ENCODE measurements at places on chromosomes 13 and 19.

- DNase-seq: no peak
Observed at GRCh38 chr19:30149300-30149699, 207.3 kb downstream of the URI1 start.

GRCh38 chr13:114324334-114324733 is 10.0 kb downstream of the CHAMP1 start:
- DNase-seq: no peak

- no peak for DNase-seq
Observed at GRCh38 chr13:107370015-107370785, 802.3 kb upstream of the ARGLU1 start.

GRCh38 chr13:27971236-27971645 is 2.1 kb upstream of the CDX2 start:
- no peak for DNase-seq

DNA sequence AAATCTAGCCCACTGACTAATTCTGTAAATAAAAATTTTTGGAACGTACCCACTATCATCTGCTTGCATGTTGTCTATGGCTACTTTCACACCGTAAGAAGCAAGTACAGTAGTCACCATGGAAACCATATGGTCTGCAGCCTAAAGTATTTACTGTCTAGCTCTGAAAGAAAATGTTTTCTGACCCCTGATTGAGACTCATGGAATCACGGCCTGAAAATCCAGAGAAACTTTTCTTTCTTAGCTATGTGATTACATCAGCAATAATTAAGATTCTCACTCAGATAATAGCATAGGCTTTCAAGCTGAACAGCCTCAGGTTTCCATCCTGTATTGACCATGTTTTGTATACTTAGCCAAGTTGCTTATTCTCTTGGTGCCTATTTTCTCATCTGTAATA is 264.6 kb downstream of the NHLRC3 start:
- DNase-seq: no peak

DNA sequence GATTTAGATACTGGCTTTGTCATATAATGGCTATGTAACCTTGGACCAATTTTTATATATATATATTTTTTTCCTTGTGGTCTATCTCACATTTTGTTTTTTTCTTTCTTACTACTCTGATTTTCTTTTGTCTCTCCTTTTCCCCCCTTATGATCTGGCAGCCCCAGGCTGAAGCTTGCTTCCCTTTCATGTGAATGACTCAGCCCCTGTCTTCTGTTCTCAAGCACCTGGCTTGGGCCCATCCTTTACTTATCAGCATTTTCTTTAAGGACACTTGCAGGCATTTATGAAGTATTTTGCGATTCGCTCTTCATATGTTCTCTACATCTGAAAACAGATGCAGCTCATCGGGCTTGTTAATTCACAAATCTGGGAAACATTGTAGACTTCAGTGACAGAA is 163.6 kb downstream of the SPRY2 start:
- DNase-seq: no peak

DNA sequence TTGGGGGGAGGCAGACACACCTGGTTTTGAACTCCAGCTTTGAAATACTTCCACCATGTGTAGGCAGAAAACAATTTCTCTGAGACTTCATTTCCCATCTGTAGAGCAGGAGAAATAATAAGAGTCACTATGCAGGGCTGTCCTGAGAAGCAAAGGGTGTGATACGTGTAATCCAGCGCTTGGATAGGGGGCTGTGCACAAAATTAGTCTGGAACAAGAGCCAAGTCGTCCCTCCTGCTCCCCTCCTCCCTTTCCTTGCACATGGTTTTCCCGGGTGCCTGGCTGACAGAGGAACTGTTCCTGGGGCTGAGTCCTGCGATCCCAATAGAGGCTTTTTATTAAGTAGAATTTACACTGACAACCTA is 29.6 kb upstream of the UBE2L5 start:
- DNase-seq: no peak

- no peak for DNase-seq
Observed at GRCh38 chr13:31350560-31350959, 150.8 kb downstream of the B3GLCT start.

GRCh38 chr19:49359851-49360820 is 2.1 kb downstream of the TEAD2 start:
- DNase-seq: peak; percentile 31

Measured in inflammatory macrophage treated with lipopolysaccharide for 1 hour (primary cell).